ENCODE measurements at places on chromosomes 16 and 17.

- peak; percentile 79 for DNase-seq
Measured at GRCh38 chr17:39239640-39240314, 14.0 kb upstream of the STAC2 start.

DNA sequence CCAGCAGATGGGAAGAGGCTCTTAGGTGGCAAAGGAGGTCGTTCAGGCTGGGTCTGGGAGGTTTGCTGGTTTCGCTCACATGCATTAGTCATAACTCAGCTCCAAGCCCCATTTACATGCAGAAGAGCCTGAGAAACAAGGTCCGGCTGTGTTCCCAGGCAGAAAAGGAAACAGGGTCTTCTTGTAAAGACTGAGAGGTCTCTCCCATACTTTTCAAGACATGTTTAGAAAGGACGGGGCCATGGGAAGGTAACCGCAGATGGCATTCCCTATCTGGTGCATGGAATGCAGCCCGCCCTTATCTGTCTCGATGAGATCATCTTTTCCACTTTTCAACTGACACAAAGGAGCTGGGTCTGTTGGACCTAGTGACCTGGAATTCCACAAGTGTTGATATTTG lies 389.0 kb upstream of the CDH11 start:
- DNase-seq: no peak

GRCh38 chr17:39954876-39955275 lies 7.9 kb upstream of the GSDMA start:
- DNase-seq: no peak

DNA sequence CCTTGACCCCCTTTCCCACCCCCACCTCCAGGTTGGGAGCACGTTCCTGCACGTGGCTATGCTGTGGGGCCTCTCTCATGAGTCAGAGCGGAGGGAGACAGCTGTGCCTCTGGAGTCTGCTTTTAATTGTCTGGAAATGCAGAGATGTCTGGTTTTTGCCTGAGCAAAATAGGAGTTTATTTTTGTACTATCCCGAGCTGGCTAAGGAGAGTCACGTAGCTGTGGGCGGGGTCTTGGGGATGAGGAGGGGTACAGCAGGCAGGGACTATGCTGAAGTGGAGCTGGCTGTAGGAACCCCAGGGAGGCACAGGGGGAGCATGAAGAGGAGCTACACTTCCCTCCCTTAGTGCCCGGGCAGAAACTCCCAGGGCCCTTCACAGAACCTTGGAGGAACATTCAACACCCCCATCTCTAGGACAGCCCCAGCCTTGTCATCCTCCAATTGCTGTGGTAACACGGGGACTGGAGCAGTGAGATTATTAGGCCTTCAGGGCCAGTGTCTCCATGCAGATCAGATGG lies 44.7 kb upstream of the LGALS9 start:
- no peak for DNase-seq

DNA sequence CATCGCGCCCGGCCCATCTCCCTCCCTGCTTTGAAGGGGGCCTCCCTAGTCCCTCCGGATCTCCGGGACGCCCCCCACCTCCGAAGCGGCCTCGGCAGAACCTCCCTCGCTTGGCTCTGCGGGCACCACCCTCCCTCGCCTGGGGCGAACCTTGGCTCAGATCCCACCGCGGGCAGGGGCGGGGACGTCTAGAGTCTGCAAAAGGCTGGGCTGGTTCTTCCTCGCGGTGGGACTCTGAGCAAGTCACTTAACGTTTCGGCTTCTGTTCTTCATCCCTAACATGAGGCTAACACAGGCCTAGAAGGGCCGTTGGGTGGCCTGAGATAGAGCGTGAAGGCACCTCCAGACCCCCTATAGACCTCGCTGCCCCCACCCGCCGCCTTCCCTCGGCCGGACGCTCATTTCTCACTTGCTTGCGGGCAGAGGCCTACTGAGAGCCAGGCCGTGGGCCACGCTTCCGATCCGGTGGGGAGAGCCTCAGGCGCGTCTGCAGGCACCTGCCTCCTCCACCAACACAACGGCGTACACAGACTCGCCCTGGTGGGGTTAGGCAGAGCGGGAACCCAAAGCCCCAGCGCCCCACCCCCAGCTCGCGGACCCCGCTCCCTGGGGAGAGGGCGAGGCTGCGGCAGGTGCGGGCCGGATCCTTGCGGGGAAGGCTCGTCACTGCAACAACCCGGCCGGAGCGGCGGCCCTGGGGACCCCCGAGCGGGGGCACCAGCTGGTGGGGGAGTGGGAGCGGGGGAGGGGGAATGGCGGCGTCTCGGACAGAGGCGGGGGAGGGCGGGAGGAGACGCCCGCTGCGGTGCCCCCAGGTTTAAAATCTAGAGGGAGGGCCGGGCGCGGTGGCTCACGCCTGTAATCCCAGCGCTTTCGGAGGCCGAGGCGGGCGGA lies 5.4 kb downstream of the MYO1C start:
- DNase-seq: peak; percentile 73

- DNase-seq: no peak
Measured at GRCh38 chr16:19073344-19073743, 5.9 kb downstream of the COQ7 start.

DNA sequence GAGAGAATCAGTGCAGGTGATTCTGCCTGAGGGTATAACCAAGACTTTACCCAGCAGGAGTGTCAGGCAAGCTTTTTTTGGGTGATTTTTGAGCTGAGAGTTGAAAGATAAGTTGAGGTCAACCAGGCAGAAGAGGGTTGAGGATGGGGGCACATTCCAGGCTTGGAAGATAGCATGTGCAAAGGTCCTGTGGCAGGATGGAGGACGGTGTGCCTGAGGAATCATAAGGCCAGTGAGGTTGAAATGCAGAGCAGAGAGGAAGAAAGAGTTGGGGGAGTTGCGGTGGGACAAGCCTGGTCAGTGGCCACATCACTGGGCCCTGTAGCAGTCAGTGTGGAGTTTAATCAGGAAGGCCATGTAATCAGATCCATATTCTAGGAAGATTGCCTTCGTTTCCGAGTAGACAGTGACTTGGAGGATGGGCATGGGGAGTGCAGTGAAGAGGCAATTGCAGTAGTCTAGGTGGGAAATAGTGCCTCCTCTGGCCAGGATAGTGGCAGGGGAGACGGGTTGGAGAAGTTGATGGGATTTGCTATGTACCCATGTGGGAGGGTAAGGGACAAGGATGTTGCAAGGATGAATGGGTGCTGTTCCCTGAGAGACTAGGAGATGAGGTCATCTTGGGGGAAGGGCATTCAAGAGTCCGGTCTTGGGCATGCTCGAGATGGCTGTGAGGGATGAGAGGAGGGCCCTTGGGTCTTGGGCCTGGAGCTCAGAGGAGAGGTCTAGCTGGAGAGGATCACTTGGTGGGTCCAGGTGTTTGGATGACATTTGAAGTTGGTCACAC lies 3.9 kb downstream of the PLEKHG4 start:
- no peak for DNase-seq

- DNase-seq: peak; percentile 65
Measured at GRCh38 chr17:43994272-43995149, 9.9 kb upstream of the NAGS start.

DNA sequence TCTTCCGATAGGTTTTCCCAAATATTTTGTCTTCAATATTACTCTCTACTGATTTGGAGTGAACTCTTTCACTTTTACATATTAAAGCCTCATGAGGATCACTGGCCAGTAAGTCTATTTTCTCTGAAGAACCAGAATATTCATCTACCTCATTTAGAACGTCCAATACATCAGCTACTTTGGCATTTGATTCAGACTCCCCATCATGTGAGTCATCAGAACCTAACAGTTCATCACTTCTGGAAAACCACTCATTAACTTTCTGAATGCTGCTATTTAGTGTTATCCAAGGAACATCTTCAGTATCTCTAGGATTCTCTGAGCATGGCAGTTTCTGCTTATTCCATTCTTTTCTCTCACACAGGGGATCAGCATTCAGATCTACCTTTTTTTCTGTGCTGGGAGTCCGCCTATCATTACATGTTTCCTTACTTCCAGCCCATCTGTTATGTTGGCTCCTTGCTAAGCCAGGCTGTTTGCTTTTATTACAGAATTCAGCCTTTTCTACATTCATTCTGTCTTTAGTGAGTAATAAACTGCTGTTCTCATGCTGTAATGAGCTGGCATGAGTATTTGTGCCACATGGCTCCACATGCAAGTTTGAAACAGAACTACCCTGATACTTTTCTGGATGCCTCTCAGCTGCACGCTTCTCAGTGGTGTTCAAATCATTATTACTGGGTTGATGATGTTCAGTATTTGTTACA lies 30.9 kb downstream of the BRCA1 start:
- DNase-seq: no peak

DNA sequence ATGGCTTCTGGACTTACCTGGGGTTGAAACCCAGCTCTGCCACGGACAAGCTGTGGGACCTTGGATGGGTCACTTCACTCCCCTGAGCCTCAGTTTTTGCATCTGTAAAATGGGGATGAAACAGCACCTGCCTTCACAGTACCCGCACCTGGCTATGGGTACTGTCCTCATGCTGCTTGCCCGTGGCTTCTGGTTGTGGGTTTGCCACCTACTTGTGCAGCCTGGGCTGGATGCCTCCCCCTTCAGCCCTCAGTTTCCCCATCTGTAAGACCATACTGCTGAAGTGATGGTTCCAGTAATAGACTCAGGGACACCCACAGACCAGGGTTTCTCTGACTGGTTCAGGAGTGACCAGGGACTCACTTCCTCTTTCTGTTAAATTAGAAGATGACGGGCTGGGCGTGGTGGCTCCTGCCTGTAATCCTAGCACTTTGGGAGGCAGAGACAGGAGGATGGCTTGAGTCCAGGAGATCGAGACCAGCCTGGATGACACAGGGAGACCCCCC lies 9.4 kb downstream of the GLIS2 start:
- DNase-seq: no peak

GRCh38 chr16:47732122-47732521 lies 271.0 kb downstream of the PHKB start:
- no peak for DNase-seq

- DNase-seq: no peak
Measured at GRCh38 chr17:3719265-3719664, 4.4 kb upstream of the HASPIN start.

DNA sequence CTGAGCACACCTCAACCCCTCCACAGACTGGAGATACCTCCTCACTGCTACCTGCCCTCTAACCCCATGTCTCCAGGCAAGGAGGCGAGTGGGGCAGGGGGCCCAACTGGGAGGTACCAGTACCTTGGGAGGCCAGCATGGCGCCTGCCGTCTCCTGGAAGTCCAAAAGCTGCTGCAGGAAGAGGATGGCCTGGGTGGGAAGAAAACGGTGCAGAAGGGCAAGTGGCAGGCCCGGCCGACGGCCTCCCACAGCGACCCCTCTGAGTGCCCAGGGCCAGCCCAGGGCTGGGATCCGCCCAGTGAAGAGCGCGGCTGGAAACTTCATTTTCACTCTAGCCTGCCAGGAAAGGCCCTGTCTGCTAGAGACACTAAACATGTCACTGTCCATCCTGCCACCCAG lies 8.5 kb downstream of the ZACN start:
- no peak for DNase-seq

DNA sequence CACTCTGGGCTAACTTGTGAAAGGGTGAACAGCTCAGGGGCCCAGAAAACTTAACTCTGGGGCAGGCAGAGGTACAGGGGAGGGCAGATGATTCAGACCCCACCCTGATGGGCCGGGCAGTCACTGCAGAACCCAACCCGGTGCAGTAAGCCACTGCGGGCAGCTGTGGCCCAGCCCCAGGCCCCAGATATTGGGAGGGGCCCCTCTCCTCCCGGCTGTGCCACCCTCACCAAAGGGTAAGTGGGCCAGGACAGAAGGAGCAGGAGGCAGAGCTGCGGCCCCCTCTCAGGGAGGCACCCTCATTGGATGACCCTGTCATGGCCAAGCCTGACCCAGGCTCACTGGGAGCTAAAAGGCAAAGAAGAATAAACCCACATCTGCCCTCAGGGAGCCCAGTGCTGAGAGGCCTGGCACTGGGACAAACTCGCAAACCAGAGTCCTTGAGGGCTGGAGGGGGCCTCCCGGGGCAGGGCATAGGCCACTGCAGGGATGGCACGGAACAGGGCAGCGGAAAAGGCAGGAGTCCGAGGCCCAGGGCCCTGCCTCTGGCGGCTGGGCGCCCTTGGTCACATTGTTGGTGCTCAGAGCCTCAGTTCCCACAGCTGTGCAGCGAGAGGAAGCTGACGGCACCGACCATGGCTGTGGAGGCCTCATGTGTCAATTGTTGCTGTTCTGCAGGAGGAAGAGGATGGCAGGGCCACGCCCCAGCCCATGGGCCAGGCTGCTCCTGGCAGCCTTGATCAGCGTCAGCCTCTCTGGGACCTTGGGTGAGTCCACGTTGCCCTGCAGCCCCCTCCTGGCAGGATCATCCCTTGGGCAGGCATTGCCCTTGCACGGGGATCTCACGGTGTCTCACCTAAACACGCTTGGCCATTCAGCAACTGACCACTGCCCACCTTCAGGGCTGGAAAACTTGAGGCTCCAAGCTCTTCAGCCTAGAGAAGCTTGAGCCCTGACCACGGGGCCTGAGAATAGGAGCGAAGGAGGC lies 3.1 kb downstream of the ITGB4 start:
- DNase-seq: no peak

GRCh38 chr17:12310811-12311210 lies 290.1 kb downstream of the MAP2K4 start:
- no peak for DNase-seq
